Activated gamma-delta T cell treated with anti-CD3 and anti-CD28 coated beads, Interleukin-2, amount 50 U/mL, for 16 hours (primary cell): ENCODE measurements at places on chromosomes 13 and 19.

DNA sequence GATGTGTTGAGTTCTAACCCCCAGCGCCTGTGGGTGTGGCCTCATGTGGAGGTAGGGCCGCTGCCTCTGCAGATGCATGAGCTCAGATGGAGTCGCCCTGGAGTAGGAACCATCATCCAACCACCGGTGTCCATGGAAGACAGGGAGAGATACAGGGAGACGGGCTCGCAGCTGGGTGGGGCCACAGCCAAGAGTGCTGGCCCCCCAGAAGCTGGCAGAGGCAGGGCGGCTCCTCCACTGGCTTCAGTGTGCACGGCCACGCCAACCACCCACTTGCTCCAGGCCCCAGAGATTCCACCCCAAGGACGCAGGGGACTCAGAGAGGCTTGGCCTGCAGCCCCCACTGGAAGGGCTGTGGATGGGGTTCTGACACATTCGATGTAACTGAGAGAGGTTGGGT lies 5.4 kb upstream of the MCF2L start:
- no peak for DNase-seq

- no peak for DNase-seq
Observed at GRCh38 chr13:97904059-97904458, 49.4 kb upstream of the IPO5 start.

DNA sequence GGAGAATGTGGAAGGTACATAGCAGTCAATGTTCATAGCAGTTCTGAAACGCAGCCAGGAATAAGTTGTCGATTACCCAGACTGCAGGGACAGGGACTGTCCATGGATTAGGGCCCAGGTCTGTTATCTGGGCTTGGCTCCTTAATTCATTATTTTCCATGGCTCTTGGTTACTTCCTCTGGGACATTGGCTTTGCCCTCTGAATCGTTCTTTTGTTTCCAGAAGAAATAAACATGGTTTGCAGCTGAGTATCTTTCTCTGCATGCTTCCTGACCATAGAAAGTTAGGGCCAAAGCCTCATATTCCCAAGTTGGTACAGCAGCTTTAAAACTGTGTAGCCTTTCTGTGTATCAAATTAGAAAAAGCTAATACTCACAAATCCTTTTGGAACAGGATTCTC lies 121.7 kb upstream of the MAB21L1 start:
- no peak for DNase-seq

GRCh38 chr13:24356270-24356669 lies 46.9 kb downstream of the C1QTNF9 start:
- no peak for DNase-seq

GRCh38 chr13:91719033-91719432 lies 320.6 kb downstream of the GPC5 start:
- no peak for DNase-seq

DNA sequence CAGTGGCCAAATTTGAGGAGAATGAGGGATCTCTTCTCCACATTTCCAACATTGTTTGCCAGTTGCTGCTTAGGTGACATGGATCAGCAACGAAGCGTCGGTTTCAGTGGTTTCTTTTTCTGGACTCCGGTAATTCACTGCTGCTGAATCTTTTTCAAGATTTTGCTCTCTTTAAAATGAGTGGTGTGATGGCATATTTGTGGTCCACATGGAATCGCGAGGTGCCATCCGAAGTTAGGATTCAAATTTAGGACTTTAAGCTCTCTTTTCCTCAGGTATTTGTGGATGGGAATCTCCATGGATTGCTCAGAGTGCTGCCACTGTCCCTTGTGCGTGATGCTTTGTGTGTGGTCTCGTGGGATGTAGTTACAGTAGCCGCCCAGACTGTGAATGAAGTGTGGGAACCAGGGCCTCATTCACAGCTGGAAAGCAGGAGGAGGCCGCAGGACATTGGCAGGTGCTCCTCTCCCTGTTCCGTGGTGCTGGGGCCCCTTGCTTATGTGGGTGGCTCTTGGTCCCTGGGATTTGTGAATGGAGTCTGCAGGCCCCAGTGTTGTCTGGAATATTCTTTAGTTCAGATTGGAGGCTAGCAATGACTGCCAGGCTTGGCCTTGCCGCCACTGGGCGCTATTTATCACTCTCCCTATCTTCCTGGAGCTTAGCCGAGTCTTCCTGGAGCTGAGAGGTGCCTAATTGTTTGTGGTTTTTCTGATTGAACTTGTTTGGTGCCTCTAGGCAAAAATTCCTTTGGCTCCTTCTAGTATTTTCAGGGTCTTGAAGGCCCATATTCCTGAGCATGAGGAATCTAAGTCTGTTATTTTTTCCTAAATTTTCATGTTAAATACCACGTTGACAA lies 1.5 kb downstream of the ILF3 start:
- no peak for DNase-seq

DNA sequence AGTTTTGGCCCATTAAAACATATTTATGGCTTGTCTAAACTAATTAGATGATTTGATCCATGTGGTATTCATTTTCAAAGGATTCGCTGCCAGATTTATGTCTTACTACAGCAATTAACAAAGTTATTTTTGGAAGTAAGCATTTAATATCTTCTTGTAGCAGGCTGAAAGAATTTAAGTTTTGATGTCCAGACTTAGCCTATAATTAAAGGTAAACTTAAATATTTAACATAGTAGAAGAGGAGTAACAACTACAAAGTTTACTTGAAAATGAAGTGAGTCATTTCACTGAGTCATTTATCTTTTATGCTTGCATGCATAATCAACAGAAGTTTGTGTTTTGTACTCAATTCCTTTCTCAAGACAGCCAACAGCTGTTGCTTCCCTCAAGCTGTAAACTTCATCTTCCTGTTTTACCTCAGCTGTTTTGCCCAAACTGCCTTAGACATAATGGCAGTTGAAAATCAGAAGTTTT lies 58.1 kb downstream of the EDNRB start:
- DNase-seq, result no peak

- DNase-seq, result peak; percentile 26
Observed at GRCh38 chr13:100721885-100722512, 47.4 kb upstream of the TMTC4 start.

DNA sequence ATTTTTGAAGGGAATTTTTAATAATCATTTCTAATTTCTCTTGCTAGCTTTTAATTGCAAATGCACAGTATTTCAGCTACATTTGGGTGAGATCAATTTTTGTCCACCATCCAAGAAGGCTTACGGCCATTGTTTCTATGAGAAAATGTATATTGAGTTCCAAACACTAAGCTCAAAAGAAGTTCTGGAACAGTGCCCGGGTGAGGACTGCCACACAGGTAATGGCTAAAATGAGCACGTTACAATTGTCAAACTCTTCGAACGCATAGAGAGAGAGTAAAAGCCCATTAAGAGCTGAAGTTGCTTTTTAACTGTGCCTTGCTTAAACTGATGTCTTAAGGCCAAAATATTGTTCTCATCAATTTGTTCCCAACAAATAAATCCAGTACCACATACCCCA lies 755.0 kb downstream of the DIAPH3 start:
- no peak for DNase-seq

- no peak for DNase-seq
Observed at GRCh38 chr19:3483226-3483628, at the start of gene SMIM44. Gene SMIM44 (minus strand): TSS chr19:3483441. CDS start chr19:3483403, 38 bp downstream.

DNA sequence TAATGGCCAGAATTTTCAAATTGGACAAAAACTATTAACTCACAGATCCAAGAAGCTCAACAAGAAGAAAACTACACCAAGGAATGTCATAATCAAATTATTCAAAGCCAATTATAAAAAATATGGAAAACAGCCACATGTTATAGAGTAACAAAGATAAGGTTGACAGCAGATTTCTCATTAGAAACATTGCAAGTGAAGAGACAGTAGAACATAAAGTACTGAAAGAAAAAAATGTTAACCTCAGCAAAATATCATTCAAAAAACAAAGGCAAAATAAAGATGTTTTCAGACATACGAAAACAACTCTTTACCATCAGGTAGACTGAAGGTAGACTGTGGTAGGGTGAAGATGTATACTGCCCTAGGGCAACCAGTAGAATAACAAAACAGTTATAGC lies 83.4 kb downstream of the KCNRG start:
- no peak for DNase-seq

DNA sequence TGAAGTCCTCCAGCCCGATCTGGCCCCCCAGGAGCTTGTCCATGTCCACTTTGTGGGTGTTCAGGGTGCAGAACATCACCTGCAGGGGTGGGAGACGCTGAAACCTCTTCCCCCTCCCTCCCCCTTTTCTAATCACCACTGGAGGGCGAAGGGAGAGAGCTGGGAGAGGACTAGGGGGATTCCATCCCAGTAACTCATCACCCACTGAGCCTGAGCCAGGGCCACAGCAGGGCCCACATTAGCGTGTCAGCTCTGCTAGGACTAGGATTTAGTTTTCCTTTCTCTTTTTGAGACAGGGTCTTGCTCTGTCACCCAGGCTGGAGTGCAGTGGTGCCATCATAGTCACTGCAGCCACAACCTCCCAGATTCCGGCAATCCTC lies 5.5 kb upstream of the PTGER1 start:
- DNase-seq, result no peak
